Fibroblast of skin of abdomen (primary cell): ENCODE measurements at places on chromosomes 12 and 14.

DNA sequence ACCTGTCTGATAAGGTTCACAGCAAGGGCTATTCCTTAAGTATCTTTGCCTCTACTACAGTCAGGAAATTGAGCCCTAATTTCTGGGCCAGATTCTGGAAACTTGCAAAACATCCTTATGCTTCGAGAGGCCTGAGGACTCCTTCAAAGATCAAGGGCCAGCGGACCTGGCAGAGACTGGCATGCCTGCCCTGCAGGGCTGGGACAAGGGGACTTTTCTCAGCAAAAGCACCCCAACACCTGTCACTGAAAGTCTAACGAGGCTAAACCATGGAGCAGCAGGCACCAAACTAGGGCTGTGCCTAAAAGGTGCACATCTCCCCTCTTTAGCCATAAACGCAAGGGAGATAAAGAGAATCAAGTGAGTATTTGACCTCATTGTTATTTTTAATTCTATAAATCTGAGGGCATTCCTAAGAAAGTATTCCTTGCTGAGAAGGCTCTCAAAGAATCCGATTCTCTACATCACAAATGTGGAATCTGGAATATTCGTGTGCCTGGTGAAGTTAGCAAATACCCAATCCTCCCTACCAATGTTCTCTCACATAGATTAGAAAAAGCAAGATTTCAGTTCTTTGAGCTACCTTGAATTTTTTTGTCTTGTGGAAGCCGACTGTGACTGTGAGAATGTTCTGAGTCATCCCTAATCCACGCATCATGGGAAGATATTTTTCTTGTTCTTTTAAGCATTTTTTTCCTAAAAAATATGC is 328.2 kb upstream of the NOVA1 start:
- DNase-seq = peak; percentile 23

DNA sequence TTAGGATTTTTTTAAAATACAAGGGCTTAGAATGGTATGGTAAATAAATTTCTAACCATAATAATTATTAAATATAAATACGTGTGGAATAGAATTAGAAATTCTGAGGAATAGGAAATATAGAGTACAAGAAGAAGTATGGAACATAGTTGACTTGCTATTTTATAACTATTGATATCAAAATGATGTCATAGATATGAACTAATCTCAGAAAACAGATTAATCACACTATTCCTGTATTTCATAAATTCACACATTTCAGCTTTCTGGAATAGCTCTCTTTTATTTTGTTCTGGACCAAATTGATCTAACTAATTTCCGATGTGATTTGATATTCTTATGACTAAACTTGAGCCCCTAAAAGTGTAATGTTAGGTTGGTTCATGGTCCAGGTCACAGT is 237.2 kb upstream of the NPAS3 start:
- no peak for DNase-seq

DNA sequence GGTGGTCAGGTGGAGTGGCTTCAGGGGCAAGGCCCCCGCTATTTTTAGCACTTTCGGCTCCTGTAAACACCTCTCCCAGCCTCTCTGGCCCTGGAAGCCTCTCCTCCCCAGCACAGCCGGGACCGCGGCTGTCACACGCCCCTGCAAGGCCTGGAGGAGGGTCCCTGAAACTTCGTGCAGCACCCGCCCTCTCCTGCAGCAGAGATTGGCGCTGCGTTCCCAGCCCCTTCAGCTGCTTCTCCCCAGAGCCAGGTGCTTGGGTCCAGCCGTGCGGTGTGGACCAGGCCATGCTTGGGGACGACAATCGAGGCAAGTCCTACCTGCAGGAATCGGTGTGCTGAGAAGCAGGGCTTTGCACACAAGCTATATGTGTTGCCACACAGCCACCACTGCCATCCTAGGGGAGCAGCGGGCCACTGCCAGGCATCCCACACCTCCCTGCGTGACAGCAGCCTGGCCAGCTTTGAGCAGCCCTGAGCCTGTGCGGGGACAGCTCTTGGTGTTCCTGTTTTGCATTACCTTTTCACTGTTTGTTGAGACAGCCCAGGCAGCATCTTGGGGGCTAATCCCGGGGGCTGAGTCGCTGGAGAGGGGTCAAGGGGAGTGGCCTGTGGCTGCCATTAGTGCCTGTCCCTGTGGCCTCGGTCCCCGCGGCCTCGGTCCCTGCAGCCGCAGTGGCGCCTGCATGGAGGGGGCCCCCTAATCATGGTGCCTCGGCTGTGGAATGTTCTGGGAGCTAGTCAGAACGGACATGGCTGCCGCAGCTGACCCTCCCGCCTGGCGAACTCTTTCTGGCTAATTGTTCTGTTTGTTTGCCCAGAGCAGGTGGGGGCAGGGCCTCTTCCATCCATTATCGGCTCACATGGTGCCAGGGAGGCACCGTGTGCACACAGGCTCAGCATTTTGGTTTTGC is 27.6 kb upstream of the TRAF3 start:
- DNase-seq = no peak

DNA sequence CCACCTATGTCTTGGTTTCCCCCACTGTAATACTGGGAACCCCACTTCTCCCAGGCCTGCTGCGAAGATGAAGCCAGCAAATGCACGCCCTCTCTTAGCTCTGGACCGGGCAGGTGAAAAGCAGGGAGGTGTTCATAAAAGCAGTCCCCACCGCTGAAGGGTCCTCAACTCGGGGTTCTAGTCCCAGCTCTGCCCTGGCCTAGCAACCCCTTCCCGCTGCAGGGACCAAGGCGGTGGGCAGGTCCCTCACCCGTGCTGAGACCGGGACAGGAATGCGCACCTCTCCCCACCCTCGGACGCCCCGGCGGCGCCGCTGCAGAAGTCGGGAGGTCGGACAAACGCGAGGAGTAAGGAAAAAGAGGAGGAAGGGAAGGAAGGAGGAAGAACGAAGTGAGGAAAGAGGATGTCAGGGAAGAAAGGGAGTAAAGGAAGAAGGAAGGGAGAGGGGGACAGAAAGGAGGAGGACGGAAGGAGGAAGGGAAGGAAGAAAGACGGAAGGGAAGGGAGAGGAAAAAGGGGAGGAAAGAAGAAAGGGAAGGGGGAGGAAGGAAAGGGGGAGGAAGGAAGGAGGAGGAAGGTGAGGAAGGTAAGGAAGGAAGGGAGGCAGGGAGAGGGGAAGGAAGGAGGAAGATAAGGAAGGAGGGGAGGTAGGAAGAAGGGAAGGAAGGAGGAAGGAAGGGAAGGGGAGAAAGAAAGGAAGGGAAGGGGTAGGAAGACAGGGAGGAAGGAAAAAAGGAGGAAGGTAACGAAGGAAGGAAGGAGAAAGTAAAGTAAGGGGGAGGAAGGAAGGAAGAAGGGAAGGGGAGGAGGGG is 701 bp downstream of the SPRING1 start:
- no peak for DNase-seq

DNA sequence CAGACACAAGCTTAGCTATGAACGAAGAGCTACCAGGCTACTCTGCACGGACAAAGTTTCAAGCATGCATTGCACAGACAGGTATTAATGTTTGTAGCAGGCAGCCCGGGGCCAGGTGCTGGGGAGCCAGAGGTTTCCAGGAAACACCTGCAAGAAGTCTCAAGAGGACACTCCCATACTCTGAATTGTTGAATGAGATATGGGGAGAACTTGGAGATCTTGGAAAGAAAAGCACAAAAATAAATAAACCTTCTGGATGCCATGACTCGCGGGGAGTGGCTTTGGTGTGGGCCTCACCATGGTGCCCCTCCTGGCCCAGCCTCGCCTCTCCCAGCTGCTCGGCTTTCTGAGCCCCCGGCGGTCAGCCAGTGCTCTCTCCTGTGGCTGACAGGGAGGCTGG is 186.8 kb downstream of the TTC7B start:
- DNase-seq = no peak

DNA sequence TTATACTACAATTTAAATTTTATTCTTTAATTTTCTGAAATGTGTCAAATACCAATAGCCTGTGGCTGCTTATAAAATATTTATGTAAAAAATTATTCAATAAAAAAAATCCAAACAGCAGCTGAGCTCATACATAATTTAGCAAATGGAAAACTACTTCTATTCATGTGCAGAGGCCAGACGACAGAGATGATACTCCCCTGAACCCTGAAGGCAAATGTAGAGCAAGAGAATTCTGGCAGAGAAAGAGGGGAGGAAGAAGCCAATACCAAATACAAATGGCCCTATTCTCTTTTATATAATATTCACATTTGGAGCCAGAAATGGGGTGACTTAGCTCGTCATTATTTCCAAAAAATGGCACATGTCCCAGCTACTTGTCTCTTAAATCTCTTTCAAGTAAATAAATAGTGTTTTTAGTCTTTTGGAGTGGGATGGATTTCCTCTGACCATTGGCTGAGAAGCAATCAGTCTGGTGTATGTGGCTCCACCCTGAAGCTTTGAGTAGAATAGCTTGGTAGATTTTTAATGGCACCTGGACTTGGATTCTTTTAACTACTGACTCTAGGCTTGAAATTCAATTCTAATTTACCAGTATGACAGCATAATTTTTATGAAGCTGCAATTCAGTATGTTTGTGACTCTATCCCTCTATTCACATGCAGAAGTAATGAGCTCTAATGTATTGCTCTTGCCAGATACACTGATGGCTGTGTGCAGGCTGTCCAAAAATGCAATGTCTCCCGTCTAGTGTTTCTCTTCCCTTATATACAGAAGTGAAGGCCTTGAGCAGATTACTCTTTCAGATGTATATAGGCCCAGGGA is 113.4 kb upstream of the SCAF11 start:
- no peak for DNase-seq

DNA sequence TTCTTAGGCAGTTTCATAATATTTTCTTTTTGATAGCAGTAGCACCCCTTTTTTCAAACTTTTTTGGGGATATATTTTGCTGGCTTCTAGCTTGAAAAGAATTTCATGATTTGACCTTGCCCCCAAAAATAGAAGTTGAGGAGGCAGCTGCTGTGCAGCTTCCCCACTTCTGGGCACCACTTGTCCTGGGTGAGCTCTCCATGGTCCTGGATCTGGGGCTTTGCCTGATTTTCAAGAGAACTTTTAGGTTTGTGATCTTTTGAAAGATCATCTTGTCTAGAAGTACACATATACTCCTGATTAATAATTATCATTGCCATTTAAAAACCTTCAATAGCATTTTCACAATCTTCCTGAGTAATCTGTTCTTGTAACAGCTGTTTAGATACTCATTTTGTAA is 271.6 kb downstream of the NPAS3 start:
- peak; percentile 14 for DNase-seq

GRCh38 chr12:100737168-100737567 is 57.4 kb upstream of the ANO4 start:
- DNase-seq = no peak

GRCh38 chr12:58254463-58255100 is 313.2 kb downstream of the ATP23 start:
- no peak for DNase-seq

GRCh38 chr12:72499244-72499643 is 227.1 kb downstream of the TRHDE start:
- DNase-seq = peak; percentile 33

- no peak for DNase-seq
Measured at GRCh38 chr14:105269405-105269804, 21.1 kb downstream of the BTBD6 start.

GRCh38 chr14:103718572-103718971 is 3.0 kb downstream of the ZFYVE21 start:
- peak; percentile 87 for DNase-seq

DNA sequence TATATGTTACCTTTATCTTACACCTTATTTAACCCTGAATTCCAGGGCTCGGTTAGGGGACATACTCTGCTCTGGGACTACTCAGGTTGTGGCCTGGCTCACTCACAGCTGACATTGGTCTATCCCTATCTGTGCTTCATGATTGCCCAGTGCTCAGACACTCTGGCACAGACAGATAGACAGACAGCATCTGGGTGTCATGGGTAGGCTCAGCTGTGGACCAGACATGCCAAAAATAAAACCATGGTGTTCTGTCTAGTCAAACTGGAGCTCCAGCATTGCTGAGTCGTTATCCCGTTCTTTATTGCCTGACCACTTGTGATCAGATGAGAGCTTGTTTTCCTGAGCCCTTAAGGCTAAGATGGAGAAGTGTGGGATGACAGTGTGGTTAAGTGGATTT is 29.0 kb downstream of the FBXW8 start:
- no peak for DNase-seq

DNA sequence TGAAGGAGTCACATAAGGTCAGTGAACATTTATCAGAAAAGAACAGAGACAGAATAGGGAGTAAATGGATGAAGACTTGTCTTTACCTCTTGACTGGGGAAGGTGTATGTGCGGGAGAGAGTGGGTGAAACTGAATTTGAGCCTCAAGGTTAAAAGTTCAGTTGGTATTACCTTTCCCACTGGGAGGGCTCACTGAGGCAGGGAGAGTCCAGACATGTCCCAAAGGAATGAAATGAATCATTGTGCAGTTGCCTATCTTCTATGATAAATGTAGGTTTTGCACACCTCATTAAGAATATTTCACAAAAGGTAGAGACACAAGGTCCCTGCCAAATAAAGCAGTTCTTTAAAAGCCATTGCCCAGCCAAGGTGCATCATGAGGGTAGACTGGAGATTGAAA is 105.2 kb downstream of the KCNA5 start:
- no peak for DNase-seq

DNA sequence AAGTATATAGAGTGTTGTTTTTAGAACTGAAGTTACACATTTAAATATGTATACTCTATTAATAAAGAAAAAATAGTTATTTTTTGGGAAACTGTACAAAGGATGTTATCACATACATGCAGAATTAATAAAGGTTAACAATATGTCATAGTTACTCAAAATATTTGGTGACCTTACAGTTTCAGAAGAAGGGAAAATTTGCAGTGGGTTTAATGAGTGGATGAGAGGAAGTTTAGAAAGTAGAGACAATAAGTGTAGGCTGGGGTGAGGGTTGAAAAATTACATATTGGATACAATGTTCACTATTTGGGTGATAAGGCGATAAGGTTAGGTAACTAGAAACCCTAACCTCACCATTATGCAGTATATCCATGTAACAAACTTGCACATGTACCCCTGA is 13.5 kb downstream of the WNK1 start:
- DNase-seq = no peak

GRCh38 chr12:18430425-18431048 is 169.2 kb downstream of the PIK3C2G start:
- peak; percentile 43 for DNase-seq

GRCh38 chr14:60931218-60931617 is 49.7 kb downstream of the TRMT5 start:
- DNase-seq = no peak

GRCh38 chr14:34684578-34684977 is 29.8 kb downstream of the CFL2 start:
- DNase-seq = peak; percentile 49

GRCh38 chr12:5768581-5769196 is 176.4 kb downstream of the ANO2 start:
- DNase-seq = no peak

GRCh38 chr14:97408937-97409815 is 612.0 kb downstream of the VRK1 start:
- DNase-seq = no peak

DNA sequence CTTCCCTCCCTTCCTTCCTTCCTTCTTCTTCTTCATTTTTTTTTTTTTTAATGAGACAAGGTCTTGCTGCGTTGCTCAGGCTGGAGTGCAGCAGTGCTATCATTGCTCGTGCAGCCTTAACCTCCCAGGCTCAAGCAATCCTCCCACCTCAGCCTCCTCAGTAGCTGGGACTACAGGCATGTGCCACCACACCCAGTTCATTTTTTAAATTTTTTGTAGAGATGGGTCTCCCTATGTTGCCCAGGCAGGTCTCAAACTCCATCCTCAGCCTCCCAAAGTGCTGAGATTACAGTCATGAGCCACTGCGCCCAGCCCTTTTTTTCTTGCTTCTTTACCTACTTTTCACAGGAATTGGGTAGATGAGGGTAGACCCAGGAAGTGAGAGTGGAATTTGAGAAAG is 1.6 kb downstream of the OR10AD1 start:
- no peak for DNase-seq
